ENCODE measurements at places on chromosomes 11 and 22.
A peak's percentile ranks its signal among the peaks of the same experiment; 100 is the strongest.

- peak; percentile 78 for DNase-seq
Measured at GRCh38 chr11:64372802-64373597, 14.0 kb downstream of the RPS6KA4 start.

DNA sequence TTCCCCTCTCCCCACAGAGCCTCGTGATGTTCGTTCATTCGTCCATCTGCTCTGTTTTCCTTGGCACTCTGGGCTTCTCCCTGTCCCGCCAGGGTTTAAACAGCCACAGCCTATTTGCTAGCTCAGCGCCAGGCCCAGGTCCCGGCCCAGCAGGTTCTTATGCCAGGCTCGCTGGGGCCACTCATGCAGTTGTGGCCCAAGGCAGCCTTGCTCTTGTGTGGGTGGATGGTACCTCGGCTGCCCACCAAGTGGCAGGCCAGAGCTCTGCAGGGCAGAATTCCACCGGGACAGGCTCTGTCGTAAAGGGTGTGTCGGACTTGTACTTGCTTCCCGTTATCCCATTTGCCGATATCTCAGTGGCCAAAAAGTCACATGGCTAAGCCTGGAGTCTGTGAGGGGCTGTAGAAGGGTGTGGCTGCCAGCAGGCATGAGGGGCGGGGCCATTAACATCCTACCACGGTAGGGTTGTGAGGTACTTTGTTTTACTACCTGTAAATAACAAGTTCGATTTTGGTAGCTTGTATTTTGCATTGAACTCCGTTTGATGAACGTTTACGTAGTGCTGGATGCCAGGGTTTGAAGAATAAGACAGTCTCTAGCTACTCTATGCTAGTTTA, 7.9 kb downstream of the FAM118A start:
- DNase-seq = peak; percentile 52

DNA sequence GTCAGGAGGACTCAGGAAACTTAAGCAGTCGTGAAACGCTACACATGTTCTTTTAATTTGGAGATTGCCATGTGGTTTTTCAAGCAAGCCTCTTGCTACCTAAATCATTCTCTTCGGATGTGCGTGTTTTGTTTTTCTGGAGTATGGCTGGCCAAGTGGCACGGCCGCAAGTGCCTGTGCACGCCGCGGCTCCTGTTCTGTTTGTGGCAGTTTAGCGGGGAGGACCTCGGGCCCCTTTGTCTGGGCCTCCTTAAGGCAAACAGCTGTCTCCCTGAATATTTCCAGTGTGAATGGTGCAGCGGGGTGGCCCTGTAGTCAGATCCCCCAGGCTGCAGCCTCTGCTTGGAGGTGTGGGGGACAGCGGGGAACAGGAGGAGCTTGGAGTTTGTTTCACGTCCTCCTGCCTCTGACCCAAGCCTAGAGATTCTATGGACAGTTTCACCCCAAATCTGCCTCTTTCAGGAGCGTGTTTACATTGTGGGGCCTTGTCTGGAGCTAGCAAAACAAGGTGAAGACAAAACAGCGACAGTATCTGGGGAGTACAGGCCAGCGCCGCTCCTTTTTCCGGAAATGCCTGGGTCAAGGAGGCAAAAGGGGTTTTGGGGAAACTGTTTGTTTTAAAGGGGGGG, 1.3 kb downstream of the LRP5 start:
- no peak for DNase-seq

DNA sequence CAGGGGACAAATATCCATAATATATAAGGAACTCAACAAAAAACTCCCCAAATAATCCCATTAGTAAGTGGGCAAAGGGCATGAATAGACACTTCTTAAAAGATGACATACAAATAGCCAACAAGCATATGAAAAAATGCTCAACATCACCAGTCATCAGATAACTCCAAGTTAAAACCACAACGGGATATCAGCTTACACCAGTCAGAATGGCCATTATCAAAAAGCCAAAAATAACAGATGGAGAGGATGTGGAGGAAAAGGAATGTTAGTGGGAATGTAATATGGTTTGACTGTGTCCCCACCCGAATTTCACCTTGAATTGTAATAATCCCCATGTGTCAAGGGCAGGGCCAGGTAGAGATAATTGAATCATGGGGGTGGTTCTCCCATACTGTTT, 350.1 kb downstream of the GUCY1A2 start:
- DNase-seq = no peak

DNA sequence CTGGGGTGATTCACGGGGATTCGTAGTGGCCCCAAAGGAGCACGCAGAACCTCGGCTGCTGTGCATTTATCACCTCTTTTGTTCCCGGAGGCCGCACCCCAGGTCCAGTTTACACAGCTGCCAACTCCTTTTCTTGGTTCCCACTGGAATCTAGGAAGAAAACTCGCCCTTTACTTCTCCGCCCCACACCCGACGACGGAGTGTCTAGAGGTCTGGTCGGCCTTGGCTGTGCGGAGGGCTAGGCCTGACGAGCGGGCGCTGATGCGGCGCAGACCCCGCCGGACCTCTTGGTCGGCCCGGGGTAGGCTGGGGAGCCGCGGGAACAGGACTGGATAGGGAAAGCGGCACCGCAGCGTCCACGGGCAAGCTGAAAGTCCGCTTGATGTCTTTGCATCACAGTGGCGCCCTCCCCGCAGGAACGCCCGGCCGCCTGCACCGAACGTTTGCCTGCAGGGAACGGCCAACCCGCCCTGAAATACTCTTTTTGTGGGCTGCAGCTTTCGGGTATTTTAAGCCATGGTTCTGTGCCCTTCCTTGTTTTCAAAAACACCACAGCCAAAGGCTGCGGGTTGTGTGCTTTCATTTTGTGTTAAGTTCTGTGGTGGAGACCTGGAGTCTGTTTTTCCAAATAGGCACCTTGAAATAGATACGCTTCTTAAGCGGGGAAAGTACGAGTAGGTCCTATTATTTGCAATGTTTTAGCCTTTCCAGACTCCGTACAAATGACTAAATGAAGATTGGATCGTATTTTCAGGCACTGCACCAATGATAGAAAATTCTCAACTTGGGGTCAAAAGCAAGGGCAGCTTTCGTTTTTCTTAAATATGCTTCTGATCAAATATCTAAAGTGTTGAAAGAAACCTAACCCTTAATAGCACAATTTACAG, 829 bp upstream of the ZBED5 start:
- DNase-seq = peak; percentile 56

GRCh38 chr11:73521621-73522020, 76.3 kb downstream of the FAM168A start:
- DNase-seq = no peak

DNA sequence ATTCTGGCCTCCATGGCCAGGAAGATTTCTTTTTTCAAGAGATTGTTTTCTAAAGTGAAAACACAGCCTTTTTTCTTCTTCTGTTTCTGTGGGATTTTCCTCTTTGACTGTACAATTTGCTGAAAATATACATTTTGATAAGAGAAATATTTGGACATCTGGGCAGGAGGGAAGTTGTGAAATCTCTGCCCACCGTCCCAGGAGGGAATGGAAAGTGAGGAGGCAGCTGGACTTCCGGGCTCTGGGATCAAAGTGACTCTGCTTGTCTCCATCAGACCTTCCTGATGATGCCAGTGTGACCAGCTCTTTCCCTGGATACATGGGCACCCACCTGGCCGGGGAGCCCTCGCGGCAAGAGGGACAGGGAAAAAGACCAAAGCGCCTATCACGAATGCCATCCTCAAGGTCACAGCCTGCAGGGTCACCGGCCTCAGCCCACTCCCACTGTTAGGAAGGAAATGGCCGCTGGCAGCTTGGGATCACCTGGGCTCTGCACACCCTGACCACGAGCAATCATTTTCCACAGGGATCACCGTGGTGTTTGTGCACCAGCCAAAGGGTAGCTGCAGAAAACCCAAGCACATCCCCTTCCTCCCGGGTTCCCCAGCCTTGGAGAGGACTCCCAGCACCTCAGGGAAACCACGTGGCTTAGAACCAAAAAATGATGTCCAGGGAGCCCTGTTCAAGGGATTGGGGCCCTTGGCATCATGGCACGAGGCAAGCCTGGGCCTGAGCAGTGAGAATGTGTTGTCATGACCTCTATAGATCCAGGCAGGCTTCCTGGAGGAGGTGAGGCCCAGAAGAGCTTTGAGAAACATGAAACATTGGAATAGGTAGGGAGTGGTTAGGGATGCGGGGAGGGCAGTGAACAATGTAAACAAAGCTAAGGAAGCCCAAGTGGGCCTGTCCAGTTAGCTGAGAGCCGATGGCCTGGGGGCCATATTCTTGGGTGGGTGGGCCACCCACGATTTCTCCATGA, 29.1 kb upstream of the CCND1 start:
- DNase-seq = no peak

DNA sequence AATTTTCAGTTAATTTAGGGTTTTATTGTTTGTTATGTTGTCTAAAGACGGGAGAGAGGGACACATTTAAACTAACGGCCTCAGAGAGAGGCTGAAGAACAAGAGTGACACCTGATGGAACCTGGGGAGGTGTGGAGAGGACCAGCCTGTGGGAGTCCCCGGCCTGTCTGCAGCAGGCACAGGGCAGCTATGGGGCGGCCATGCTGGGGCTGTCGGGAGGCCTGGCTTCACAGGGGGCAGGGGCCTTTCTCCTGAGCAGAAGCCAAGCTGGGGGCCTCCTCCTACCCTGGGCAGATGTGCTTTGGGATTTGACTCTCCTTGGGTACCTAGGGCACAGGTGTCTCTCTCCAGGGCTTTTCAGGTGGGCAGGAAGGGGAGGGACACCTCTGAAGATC, 21.9 kb downstream of the RELT start:
- no peak for DNase-seq

GRCh38 chr22:36417281-36417686, 29.5 kb upstream of the MYH9 start:
- DNase-seq = no peak

DNA sequence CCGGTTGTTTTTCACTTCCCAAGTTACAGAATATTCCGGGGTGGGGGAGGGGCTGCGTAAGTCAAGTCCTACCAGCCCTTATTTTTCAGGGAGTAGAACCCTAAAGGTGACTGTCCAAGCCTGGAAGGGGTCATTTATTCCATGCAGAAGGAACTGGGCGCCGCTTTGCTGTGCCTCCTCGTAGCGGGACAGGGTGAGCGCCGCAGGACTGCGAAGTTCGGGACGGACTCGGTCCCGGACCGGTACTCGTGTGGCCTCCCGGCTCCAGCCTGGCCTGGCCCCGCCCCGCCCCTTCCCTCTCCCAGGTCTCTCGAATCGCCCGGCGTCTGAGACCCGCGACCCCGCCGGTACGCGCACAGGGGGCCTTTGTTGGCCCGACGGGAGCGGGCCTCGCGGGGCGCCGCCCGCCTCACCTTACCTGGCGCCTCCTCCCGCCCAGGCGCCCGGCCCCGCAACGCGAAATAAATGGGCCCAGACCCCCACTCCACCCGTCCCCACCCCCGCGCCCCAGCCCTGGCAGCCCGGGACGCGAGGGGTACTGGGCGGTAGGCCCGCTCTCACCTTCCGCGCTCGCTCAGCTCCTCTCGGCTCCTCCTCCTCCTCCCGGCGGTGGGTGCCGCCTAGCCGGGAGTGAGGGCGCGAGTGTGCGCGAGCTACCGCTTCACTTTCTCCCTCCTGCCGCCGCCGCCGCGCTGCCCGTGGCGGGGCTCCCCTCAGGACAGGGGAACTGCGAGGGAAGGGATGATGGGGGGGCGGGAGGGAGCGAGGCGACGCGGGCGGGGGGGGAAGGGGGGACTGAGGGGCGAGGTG, 698 bp downstream of the PAK1 start:
- DNase-seq = peak; percentile 60

DNA sequence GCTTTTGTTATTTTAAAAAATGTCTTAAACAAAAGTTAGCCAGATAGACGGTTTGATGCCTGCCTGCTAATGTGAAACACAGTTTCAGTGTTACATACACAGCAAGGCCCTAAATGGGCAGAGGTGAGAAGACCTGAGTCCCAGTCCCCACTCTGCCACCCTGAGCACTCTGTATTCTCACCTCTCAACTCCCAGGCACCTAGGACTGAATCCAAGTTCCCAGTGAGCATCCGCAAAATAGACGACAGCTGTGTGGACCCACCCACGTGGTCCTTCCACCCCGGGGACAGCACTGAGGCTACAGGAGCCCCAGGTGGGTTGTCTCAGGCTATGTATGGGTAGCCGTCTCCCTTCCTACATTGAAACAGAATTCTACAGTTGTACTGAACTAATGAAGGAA, 111.5 kb downstream of the RPL27A start:
- no peak for DNase-seq

DNA sequence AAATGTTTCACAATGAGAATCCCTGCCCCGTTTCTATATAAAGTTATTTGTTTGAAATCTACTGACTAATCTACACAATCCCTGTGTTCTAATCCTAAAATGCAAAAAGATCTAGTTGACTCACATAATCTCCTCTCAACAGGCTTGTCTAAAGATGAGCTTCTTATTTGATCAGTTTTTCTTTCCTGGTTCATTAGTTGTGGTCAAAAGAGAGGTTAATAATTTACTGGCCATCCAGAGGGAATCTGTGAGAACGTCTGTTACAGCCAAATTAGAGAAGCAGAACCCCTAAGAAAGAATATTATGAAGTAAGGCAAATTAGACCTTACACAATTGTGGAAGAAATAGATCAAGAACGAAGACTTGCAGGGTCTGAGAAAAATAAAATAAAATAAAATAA, 173.7 kb upstream of the ANO3 start:
- DNase-seq = no peak

GRCh38 chr11:107562647-107563208, 2.8 kb downstream of the ALKBH8 start:
- DNase-seq = no peak

GRCh38 chr11:58127350-58127749, 2.0 kb upstream of the OR9I1 start:
- no peak for DNase-seq

DNA sequence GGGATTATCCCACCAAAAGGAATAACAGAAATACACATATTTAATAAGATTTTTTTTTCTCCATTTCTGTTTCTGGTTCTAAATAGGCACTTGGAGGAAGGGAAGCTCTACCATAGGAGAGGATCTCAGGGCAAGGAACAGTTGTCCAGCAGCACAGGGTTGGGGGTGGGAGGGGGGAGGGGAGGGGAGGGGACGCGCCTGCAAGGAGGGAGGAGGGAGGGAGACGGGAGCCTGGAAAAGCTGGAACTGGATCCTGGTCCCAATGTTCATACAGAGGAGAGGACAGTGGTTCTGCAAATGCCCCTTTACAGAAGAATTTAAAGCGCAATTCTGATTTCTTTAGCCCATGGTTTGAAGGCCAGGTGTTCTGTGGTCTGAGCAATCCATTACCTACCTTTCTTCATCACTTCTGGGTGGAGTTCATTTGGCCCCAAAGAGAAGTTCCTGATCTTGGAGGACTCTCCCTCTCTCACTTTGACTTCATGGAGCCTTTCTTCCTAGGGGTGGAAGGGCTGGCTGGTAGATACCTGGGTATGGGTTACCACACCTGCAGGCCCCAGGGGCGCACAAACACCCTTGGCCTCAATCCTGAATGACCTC, 348.9 kb upstream of the NCAM1 start:
- DNase-seq = peak; percentile 72

GRCh38 chr11:107482234-107482633, 24.6 kb upstream of the CWF19L2 start:
- DNase-seq = no peak

DNA sequence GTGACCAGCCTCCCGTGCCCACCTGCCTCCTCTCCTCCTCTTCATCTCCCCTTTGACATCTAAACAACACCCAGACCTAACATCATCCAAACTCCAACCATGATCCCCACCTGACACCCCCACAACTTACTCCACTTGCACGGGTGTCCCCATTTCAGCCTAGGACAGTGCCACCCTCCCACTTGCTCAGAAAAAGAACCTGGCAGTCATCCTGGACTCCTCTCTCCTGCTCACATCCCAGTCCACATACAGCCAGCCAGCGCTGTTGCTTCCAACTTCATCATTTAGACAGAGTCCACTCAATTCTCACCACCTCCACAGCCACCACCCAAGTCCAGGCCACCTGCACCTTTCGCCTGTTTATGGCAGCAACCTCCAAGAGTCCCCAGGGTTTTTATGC, 485.7 kb downstream of the MN1 start:
- DNase-seq = no peak

GRCh38 chr11:45000918-45001317, 50.2 kb upstream of the TP53I11 start:
- DNase-seq = no peak
